ENCODE measurements at places on chromosomes 1 and 21. TPM values are rescaled to one million over a fixed set of nuclear protein-coding genes. Genes with fewer than 3 reads are reported as not detected.
A peak's percentile ranks its signal among the peaks of the same experiment; 100 is the strongest.

GRCh38 chr1:182841368-182841988 lies 2.3 kb downstream of the DHX9 start:
- no peak for DNase-seq

DNA sequence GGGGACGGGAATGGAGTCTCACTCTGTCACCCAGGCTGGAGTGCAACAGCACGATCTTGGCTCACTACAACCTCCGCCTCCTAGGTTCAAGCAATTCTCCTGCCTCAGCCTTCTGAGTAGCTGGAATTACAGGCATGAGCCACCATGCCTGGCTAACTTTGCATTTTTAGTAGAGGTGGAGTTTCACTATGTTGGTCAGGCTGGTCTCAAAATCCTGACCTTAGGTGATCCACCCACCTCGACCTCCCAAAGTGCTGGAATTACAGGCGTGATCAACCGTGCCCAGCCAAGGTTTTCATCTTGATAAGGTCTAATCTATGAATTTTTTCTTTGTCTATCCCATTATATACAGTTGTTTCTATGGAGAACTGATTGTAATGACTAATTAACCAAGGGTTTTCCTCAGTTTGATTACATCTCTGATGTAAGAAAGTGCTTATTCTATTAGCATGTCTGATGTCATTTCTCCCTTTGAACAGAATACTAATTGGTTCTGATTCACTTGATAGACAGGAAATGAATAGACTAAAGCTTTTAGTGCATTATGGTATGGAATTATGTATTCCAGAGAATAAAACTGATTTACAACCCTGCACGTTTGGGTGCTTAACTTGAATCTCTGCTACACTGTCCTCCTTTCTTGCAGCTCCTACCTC lies 11.9 kb downstream of the PACC1 start:
- no peak for DNase-seq

DNA sequence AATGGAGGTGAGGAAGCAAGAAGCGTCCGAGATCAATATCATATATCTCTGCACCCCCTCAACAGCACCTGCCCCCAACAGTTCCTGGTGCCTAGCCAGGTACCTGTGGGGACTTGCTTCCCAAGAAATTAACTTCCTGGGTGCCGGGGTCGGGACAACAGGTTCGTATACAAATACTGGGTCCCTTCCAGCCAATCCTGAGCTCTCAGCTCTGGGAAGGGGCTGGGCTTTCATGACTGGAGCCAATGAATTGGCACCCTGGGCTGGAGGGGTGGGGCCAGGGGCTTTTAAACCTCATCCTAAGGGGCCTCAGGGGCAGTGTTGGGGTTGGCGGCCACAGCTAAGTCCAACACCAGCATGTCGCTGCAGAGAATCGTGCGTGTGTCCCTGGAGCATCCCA lies at the start of gene PADI3:
Gene PADI3 (plus strand): TSS at position 318 of the 400 bp plus-strand sequence. CDS start 40 bp downstream, at position 358.
- no peak for DNase-seq

- peak; percentile 23 for DNase-seq
These were observed 17.7 kb downstream of the DHRS3 start for GRCh38 chr1:12600335-12600734.

GRCh38 chr1:91020967-91021685 lies 709 bp downstream of the ZNF644 start:
- DNase-seq, result peak; percentile 94

GRCh38 chr21:45358711-45359310 lies 46.2 kb upstream of the COL18A1 start:
- DNase-seq, result no peak

Gene C4BPA
- not detected for total RNA-seq

Gene SLC6A17
- total RNA-seq, result 6.9 TPM

Gene PLD5
- total RNA-seq, result 0.25 TPM

Gene MPL
- total RNA-seq, result not detected

Gene SPRR3
- not detected for total RNA-seq

All from lower leg skin (tissue), 4 donors.